ENCODE measurements at places on chromosomes 2 and 18.

DNA sequence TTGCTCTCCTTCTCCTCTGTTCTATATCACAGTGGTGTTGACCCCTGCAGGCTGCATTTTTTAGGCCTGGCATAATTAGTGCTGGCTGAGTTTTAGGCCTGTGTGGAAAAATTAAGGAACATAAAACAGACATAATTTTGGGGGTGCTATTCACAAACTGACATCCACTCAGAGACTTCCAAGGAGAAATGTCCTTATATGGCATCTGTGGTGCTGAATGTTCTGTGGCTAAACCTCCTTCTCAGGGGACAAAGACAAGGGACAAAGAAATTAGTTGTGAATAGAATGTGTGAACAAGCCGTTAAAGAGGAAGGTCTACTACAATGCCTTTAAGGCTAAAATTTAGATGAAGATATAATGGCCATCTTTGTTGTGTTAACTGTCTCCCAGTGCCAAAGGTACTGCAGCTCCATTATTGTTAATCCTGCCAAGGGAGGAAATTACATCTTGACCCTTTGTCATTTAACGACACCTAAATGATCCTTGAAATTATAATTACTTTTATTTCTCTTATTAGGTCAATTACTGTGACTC lies 870.0 kb upstream of the CHAC2 start:
- no peak for DNase-seq

DNA sequence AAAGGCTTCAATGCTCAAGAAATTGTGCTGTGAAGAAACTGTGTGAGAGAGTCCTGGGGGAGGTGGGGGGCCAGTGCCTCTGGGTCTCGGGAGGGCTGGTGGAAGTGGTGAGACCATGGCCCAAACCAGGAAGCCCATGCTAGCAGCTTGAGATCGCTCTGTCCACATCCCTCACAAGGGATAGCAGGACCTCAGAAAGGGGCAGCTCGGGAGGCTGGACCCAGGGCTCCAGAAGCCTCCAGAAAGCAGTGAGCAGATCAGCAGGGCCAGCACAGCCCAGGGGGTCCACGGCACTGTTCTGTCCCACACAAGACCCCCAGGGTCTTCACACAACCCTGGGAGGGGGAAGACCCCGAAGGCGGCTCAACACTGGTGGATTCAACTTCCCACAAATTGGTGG lies 24.1 kb downstream of the ST8SIA5 start:
- no peak for DNase-seq

DNA sequence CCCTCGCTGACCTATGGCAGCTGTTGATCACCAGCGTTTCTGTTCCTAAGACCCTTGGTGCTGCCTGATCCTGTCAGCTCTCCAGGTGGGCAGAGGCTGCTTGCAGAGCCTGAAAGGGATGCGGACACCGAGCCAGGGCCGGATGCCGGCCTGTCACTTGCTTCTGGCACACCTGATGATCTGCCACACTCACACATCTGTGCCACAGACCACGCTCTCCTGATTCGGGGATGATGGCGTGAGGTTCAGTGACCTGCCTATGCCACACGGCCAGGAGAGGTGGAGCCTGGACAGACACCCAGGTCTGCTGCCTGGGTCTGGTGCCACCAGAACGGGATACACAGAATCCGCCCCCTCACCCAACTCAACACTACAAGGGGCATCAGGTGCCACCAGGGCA lies 129.4 kb upstream of the GLI2 start:
- no peak for DNase-seq

DNA sequence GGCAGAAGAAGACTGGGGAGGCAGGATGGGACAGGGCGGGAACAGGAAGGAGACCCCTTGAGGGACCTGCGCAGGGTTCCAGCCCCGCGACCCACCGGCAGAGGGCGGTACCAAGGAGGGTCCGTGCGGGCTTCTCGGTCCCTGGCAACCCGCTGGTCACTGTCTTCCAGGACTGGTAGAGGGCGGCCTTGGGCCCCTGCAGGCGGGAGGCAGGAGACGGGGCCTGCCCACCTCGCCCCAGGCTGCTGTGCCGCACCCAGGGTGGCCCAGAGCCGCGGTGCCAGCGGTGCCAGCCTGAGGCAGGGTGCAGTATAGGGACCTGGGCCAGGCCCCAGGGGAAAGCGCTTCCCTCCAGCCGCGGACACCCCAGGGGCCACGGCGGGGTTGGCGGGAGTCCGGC lies 34.5 kb downstream of the NEURL3 start:
- no peak for DNase-seq

GRCh38 chr2:54569745-54570301 lies 113.7 kb downstream of the SPTBN1 start:
- no peak for DNase-seq

GRCh38 chr2:127308586-127309138 lies 14.7 kb upstream of the ERCC3 start:
- DNase-seq: no peak

- no peak for DNase-seq
These were observed 407.9 kb downstream of the CPS1 start for GRCh38 chr2:210964141-210964764.

DNA sequence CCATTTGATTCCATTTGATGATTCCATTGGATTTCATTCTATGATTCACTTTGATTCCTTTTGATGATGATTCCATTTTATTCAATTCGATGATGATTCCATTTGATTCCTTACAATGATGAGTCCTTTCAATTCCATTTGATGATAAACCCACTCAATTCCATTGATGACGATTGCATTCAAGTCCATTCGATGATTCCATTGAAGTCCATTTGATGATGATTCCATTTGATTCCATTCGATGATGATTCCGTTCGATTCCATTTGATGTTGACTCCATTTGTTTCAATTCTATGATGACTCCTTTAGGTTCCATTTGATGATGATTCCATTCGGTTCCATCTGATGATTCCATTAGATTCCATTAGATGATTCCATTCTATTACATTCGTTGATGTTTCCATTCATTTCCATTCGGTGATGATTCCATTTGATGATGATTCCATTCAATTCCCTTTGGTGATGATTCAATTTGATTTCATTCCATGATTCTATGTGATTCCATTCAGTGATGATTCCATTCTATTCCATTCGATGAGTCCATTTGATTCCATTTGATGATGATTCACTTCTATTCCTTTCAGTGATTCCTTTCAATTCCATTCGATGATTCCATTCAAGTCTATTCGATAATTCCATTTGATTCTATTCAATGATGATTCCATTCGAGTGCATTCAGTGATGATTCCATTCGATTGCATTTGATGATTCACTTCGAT lies 1106.0 kb downstream of the RPIA start:
- no peak for DNase-seq

GRCh38 chr18:59661891-59662701 lies 35.1 kb downstream of the CCBE1 start:
- no peak for DNase-seq

DNA sequence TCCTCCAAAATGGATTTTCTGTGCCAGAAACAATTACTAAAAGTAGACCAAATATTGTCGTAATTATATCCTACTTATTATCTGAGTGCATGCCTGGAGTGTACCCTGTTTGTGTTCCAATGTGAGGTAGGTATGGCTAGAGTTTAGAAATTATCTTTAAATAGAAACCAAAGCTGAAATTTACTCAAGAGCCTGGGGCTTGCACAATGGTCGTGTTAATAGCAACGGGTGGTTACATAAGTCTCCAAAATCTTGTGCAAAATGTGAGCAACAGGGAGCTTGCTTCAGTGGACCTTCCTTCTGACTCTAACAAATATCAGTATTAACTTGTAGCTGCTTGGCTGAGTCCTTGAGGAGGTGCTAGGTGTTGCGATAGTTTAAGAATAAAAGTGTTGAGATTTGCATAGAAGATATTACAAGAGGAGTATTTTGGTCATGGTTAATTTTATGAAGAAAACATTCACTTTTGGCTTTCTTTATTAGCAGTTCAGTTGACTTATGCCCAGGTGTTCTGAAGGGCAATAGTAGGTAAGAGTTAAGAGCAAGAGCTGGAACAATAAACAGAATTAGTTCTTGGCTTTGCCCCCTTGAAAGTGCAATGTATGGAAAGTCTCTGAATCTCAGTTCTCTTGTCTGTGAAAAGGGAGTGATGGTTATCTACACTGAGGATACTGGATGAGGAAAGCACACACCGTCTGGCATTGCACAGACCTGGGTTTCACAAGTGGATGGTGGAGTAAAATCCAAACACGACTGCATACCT lies 4.6 kb downstream of the CXCR4 start:
- no peak for DNase-seq

- DNase-seq: no peak
These were observed 7.9 kb downstream of the MFSD6 start for GRCh38 chr2:190415794-190416775.

DNA sequence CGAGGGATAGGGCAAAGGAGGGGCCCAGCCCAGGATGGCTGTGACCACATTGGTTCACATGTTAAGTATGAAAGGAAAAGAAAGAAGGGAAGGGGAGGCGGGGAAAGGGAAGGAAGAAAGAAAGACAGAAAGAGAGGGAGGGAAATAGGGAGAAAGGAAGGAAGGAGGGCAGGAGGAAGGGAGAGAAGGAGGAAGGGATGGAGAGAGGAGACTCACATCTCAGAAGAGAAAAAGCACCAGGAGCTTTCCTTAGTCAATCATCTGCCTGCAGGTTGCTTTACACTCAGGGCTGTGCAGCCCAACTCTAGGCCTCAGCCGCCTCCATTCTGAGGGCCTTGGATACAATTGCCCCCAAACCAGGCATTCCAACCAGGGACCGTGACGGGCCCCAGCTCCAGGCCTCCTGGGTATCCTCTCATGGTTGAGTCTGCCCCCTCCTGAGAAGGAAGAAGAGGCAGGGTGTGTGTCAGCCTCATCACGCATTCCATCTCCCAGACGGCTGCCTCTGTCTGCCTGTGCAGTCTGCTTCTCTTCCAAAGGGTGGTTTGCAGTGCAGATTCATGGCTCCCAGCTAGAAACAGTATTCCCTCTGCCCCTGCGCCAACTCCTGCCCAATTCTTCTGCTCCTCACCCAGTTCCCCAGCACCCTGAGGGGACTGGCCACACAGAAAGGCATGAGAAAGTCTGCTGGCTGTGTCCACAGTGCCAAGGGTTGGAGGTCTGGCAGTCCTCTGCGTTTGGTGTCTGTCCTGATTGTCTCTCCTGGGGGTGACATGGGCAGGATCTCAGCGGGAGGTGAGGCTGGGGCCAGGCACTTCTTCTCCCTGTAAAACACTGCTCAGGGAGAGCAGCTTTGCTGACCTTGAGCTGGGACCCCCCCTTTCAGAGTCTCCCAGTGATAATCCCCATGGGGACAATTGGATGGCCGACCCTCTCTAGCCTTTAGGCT lies 163.3 kb downstream of the SMAD7 start:
- DNase-seq: no peak

All from AG04449 (cell line).